ENCODE measurements at places on chromosomes 16 and 17.
A peak's percentile ranks its signal among the peaks of the same experiment; 100 is the strongest.

DNA sequence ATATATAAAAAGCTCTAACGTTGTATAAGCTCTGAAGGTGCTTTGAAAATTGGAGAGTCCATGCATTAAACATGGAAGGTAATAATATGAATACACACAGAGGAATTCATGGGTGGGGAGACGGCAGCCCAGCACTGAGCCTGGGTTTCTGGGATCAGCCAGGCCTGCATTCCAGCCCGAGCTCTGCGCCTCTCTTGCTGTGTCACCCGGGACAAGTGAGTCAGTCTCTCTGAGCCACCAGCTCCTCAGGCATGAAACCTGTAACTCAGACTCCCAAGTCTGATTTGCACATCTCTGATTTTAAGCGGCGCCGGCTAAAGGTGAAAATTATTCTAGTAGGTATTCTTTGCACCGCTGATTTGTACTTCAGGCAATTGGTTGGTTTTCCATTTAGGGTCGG lies 238.8 kb downstream of the MRTFB start:
- DNase-seq, result no peak

DNA sequence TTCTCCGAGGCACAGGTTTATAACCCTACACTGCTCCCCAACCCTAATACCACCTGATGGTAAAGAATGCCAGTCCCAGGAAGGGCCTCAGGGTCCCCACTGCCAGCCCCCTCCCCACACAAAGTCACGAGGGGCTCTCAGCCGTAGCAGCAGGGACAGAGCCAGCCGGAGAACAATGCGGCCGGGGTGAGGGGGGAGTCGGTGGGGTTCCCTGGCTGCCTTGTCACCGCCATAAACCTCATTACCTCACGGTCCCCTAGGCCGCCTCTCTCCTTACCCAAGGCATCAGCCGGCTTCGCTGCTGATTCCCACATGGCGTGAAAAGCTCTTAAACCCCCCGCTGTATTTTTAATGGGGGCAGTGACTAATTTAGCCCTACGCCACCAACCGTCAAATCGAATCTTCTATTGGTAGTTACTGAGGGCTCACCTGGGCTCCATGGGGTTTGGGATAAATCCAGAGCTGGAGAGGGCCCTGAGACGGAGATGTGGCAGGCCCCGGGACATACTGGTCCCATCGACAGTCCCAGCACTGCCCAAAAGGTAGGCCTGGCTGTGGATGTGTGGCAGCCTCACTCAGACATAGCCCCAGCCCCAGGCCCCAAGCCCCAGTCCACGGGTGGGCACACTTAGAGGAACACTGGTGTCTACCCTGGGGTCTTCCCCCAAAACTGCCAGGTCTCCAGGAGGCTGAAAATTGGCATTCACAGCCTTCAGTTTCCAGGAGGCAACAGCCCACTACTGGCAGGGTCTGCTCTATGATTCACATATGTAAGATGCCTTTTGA lies 115.3 kb downstream of the C16orf78 start:
- no peak for DNase-seq

DNA sequence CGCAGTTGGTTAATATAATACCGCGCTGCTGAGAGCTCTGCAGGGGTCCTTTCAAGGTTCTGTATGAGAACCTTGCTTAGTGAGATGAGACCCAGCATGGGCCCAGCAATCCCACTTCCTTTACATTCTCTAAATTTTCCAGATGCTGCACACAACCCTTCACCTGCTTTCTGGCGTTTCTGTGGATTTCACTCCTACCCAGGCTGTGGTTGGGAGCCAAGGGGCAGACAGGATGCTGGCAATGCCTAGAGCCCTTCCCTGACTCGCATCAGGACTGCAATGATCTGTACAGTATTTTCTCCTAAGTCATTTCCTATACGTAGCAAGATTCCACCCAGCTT lies 10.1 kb upstream of the PIPOX start:
- no peak for DNase-seq

DNA sequence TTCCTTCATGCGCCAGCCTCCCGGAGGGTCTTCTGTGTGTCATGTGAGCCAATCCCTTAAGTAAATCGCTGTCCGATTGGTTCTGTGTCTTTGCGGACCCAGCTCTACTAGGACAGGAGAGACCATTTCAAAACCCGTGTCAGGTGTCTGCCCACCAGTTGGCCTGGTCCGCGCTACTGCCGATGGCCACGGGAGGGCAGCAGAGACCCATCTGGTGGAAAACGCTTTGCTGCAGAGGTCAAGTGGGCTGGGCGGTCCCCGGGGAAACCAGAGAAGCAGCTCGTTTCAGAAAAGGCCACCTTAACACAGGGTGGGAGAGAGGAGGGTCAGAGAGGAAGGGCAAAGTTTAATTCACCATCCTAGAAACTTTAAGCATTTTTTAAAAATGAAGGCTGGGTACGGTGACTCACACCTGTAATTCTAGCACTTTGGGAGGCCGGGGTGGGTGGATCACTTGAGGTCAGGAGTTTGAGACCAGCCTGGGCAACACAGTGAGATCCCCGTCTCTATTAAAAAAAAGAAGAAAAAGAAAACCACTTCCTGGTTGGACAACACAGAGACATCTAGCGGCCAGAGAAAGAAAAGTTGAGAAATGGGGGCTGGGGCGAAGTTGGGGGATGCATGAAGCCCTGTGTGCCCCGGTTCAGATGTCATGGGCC lies 2.8 kb upstream of the CIBAR2 start:
- DNase-seq, result peak; percentile 99

DNA sequence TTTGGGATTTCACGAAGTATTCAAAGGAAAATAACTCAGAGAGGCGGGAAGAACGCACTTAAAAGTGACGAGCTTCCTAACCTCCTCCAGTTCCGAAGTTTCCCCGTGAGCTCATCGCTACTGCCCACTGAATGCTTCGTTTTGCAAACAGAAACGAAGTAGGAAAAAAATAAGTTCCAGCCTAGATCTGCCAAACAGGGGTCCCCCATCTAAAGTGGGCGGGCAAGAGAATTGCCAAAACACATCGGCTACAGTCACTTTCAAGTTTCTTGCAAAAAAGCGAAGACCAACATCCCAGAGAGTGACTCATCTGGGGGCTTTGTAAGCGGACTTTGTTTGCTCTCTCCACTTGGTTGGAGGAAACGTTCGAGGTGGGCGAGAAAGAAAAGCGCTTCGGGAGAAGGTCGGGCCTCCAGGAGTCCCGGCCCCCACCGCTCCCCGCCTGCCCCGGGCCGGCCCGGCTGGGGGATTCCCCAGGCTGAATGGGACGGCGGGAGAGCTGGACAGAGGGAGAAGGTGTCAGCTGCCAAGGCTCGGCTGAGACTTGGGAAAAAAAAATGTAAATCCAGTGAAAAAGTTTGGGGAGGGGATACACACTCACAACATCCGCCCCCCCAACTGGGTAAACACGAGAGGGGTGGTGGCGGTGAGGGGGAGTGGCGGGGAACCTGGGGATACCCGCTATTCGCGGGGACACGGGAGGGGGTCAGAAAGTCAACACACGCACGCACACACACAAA lies 1.0 kb downstream of the VEZF1 start:
- peak; percentile 47 for DNase-seq

DNA sequence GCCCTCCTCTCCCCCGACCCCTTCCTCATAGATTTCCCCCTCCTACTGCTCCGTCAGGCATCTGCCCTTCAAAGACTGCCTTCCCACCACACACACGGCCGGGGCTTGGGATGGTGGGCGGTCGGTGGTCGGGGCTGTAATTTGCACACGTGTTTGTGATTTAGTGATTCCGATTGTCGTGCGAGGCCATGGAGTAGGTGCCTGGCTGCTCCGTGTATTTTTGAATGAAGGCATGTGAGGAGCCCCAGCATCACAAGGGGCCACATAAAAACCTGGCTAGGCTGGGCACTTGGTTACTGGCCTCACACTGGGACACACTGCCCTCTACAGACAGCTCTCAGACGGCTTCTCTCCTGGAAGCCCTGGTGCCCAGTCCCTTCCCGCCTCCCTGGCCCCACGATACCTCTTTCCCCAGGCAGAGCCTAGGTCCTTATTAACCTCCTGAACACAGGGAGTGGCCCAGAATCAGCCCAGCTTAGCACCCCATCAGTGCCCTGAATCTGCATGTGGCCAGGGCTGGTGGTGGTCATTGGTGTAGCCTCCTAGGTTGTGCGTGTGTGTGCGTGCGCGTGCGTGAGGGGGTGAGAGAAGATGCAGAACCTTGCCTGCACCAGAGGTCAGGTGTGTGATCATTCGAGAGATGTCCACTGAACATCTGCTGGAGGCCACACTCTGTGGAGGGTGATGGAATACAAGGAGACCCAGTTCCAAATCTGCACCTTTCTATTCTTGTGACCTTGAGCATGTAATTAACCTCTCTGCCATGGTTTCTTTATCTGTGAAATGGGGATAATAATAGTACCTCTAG lies 1.3 kb upstream of the SOCS1 start:
- DNase-seq, result peak; percentile 72

GRCh38 chr17:61650749-61651148 lies 59.7 kb upstream of the NACA2 start:
- no peak for DNase-seq

DNA sequence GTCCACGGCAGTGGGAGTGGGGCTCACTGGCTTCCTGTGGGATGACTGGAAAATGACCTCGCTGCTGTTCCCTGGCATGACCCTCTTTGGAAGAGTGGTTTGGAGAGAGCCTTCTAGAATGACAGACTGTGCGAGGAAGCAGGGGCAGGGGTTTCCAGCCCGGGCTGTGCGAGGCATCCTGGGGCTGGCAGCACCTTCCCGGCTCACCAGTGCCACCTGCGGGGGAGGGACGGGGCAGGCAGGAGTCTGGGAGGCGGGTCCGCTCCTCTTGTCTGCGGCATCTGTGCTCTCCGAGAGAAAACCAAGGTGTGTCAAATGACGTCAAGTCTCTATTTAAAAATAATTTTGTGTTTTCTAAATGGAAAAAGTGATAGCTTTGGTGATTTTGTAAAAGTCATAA lies 7.8 kb upstream of the RNF213 start:
- DNase-seq, result peak; percentile 64

DNA sequence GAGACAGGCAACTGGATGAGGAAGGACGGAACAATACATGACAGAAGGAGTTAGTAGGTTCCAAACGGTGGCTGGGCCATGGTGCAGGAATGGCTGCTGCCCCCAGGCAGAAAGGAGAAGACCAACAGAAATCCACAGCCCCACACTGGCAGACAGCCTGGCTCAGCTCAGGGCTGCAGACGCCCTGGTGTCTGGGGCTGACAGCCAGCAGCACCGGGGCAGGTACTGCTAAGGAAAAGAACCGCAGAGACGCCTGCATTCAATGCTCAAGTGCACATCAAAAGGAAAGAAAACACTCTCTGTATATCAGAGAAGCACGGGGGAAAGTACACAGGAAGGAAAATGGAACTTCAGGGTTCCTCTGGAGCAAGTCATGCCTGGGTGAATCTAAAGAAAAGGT lies 53.4 kb downstream of the GAS7 start:
- DNase-seq, result no peak

DNA sequence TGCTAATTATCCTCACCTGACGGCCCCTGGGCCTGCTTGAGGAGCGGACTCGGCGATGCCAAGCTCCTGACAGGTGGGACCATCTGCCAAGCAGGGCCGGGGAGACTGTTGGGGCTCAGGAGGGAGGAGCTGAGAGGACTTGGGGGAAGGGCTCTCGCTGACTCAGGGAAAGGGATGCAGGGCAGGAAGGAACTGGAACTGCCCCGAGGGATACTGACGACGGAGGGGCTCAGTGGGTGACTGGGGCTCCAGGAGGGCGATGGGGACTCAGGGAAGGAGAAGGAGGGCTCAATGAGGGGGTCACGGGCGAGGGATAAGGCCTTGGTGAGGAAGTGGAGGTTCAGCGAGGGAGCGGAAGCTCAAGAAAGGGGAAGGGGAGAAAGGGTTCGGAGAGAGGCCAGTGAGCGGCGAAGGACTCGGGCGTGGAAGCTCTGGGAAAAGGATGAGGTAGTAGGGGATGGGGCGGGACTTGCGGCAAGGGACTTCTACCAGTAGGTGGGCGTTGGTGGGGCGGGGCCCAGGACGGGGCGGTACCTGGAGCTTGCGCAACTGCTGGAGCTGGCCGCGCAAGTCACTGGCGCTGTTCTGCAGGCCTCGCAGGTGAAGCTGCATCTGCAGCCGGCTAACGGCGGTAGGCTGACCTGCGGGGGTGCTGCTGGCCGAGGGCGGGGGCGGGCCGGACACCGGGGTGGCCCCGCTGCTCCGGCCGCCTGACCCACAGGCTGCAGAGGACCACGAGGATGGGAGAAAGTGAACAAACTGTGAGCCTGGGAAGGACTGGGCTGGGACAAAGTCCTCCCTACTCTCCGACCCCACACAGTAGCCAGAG lies 46.5 kb downstream of the SRCIN1 start:
- peak; percentile 56 for DNase-seq

DNA sequence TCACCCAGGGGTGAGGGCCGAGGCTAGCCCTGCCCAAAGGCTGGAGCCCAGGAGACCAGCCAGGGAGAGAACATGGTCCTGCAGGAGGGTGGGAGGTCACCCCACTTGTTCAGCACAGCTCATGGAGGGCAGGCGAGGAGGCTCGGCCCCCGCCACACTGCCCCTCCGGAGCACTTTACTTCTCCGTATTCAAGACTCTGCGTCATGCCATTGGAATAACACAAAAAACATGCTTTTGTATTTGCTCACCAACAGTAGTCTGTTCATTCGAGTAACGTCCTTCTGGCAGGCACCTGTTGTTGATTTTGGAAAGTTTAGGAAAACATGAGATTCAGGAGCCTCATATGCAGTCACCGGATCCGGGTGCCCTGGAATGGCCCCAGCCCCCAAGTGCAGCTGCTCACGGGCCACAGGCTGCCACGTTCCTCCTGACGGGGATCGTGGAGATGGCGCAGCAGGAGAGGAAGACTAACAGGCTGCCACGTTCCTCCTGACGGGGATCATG lies 81.1 kb upstream of the DNAH17 start:
- DNase-seq, result no peak

GRCh38 chr16:19898924-19899604 lies 14.4 kb upstream of the GPRC5B start:
- peak; percentile 74 for DNase-seq

DNA sequence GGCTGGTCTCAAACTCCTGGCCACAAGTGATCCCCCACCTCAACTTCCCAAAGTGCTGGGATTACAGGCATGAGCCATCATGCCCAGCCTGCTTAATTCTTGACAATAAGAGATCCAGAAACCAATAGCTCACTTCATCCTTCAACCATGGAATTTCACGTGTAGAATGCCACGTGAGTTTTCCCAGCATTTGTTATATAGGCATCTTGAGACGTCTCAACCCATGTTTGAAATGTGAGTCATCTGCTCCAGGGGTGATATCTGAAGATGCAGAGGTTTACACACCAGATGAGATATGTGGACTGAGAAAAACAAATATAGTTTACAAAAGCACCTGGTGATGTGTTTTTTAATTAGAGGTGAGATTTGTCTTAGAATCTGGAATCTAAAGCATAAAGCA lies 7.1 kb downstream of the TEKT3 start:
- no peak for DNase-seq
